NCI-H1436 (cell line): ENCODE measurements at places on chromosomes 2 and 18.

GRCh38 chr2:240503375-240503774 is 54.4 kb downstream of the ANKMY1 start:
- DNase-seq, result no peak

DNA sequence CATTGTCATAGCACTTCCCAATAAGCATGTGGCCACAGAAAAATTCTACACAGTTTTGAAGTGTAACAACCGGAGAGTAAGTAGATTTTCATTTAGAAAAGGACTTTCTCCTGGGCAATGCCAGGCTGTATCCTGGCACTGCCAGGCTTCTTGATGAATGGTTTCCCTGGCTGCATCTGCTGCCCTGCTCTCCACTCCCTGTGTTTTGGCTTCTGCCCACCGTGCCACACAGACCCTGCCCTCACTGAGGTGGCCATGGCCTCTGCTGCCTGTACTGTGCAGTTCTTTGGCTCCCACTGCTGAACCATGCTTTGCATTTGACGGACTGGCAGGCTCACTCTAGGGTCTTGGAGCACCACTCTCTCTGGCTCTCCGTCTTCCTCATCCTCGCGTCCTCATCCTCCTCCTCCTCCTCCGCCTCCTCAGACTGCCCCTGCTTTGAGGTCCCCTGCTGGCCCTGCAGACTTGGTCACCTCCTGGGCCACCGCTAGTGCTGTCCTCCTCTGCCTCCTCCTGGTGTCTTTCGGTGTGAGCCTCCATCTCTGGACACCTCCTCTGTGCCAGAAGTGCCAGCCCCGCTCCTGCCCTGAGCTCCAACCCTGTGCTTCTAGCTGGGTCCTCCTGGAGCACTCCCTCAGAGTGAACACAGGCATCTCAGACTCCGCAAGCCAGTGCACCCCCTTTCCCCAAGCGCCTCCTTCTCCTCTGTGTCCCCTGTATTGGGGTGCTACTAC is 45.9 kb upstream of the CNGA3 start:
- no peak for DNase-seq

- DNase-seq, result no peak
These were observed 59.8 kb upstream of the PELI1 start for GRCh38 chr2:64203858-64204632.

GRCh38 chr2:42013409-42013808 is 34.4 kb upstream of the PKDCC start:
- DNase-seq, result no peak

GRCh38 chr18:79802298-79802697 is 4.6 kb downstream of the KCNG2 start:
- DNase-seq, result no peak

GRCh38 chr18:61957801-61958516 is 65.2 kb upstream of the RNF152 start:
- no peak for DNase-seq

DNA sequence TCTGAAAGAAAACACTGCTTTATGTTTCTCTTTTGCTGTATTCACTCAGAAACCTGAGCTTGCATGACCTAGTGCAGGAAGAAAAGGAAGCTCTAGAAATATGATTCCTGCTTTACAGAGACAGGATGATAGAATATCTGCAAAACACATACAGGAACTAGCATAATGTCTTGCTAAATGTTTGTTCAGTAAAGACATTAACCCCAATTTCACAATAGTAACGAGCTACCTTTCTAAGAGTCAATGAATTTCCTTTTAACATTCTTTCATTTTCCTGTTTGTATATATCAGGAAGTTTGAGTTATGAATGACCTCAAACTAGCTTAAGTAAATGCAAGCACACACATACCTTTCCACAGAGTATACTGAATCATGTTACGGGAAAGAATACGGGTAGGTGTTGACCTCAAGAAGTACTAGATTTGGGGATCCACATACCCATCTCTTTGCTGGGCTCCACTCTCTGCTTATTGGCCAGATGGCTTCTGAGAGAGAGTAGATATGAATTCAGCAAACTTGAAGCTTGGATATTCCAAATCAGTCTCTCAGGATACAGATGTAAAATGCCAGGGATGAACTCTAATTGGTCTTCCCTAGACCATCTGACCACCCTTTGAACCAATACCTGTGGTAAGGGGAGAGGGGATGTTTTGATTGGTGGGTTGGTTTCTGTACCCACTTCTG is 18.2 kb upstream of the ACSL3 start:
- DNase-seq, result no peak

DNA sequence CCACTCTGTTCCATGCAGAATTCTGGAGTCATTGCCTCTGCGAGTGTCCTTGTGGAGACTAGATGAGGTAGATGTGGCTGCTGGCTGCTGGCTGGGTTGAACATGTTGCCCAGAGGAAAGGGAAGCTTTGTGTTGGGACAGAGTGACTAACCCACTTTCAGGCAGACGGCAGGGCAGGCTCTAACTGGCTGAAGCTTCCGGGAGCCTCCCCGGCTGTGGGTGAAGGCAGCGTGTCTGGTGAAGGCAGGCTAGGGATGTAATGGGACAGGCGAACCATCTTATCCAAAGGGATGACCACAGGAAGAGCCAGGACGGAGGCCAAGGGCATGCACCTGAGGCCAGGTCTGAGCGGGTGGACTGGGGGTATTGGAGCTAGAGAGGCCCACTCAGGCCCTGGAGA is 16.0 kb downstream of the ASPRV1 start:
- DNase-seq, result no peak

DNA sequence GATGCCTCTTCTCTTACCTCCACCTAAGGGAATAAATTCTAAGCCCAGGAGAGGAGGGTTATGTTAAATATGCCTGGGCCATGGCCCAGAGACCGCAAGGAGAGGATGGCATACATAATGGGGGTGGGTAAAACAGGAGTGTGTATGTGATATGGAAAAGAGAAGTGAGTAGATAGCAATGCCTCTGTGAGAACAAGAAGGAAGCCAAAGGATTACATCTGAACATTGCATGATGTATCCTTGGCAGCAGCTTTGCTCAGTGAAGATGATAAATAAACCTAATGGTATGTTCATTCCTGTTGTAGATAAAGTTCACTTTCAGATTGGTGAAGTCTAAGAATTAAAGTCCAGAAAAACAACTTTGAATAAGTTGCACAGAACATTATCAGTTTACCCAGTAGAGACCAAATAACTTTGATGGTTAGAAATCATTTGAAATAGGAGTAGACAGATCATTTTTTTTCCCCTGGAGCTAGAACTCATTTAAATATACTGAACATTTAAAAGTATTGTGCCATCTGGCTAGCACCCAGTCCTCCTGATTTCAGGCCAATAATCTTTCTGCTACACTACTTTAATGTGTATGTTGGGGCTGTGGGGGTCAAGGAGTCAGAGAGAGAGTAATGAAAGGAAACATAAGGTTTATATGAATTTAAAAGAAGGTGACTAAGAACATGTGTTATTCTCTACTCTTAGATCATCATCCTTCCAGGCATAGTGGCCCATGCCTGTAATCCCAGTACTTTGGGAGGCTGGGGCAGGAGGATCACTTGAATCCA is 231.7 kb downstream of the PARD3B start:
- DNase-seq, result no peak

DNA sequence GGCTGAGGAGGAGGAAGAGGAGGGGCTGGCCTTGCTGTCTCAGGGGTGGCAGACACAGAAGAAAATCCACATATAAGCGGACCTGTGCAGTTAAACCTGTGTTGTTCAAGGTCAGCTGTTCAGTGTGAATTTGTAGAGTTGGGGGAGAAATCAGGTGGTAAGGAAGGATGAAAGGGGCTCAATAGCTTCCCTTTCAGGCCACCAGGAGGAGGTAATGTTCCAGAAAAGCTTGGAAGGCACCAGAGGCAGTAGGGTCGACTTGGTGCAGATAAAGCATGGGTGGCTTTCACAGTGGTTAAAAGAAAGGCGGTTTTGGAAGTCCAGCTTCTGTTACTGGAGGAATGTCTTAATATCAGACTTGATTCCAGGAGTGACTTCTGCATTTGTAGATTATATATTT is 167.4 kb downstream of the THSD7B start:
- no peak for DNase-seq

GRCh38 chr2:61510674-61511671 is 27.2 kb downstream of the XPO1 start:
- no peak for DNase-seq

DNA sequence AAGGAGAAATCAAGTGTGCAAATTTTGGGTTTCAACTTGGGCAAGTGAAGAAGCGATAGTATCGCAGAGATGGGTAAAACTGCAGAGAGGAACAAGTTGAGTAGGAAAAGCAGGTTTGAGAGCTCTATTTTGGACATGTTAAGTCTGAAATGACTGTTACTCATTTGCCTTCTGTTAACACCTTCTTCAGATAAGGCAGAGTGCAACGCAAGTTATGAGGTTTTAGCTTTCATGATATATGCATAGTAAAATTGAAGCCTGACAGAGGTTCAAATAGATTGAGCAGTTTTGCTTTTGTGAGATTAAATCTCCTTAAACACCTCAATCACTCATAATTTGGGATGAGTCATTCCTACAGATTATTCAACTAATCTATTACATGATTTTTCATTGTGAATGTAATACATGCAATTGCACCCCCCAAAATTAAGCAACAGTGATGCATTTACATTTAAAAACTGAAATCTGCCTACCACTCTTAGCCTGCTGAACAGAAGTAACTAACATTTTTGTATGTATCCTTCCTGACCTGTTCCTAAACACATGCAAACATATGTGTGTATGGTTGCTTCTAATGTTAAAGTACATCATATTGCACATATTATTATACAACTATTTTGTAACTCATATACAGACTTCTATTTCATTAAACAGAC is 575.4 kb downstream of the ARHGAP15 start:
- no peak for DNase-seq

DNA sequence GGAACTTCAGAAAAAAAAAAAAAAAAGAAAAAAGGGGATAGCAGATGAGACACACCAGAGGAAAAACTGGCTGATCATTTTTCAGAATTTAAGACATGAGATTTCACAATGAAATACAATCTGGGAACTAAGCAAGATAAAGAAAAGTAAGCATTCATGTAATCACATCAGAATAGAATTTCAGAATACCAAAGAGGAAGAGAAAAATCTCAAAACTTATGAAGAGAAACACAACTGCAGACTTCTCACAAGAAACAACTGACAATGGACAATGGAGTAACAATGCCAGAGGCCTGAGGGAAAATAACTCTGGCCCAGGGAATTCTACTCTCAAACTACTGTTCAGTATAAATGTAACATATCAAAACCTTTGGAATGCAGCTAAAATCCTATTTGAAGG is 13.2 kb upstream of the RRM2 start:
- no peak for DNase-seq

DNA sequence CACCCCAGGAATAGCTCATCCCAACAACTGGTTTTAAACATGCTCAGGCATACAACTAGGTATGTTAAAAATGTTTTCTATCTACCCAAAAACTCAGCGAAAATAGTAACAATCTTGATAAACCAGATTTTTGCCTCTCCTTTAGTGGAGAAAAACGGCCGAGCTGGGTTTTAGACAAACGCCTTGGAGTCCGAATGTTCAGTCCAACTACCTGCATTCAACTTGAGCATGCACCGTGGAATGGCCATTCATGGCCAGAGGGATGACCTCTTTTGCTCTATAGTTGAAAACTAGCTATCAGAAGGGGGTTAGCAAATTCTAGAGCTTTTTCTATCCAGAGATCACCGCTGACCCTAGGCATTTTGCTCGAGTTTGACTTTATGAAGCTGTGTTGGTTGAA is 30.8 kb downstream of the PDIA6 start:
- no peak for DNase-seq

GRCh38 chr2:103361712-103362111 is 599.9 kb downstream of the TMEM182 start:
- DNase-seq, result no peak

GRCh38 chr2:529424-529823 is 147.8 kb downstream of the TMEM18 start:
- peak; percentile 44 for DNase-seq

GRCh38 chr18:36476433-36476832 is 178.9 kb downstream of the FHOD3 start:
- DNase-seq, result no peak

- DNase-seq, result no peak
These were observed 222.7 kb downstream of the PHLPP1 start for GRCh38 chr18:62938006-62938405.

DNA sequence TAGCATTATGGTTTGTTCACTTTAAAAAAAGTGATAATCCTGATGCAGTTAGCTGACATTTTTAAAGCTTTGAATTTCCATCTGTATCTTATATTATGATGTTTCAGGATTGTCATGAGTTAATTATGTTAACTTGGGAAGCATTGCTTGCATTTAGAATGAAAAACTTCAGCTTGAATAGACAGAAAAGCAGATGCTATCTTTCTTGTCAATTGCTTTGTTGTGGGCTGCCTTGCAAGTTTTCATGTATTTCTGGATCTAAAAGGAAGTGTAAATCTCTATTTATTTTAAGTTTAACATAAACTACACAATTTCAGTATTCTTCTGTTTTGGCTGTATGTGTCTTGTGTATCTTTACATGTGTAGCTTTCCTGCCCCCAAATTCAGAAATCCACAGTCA is 479.5 kb downstream of the ARHGAP15 start:
- no peak for DNase-seq

GRCh38 chr2:203849010-203849409 is 18.6 kb upstream of the CTLA4 start:
- DNase-seq, result no peak

DNA sequence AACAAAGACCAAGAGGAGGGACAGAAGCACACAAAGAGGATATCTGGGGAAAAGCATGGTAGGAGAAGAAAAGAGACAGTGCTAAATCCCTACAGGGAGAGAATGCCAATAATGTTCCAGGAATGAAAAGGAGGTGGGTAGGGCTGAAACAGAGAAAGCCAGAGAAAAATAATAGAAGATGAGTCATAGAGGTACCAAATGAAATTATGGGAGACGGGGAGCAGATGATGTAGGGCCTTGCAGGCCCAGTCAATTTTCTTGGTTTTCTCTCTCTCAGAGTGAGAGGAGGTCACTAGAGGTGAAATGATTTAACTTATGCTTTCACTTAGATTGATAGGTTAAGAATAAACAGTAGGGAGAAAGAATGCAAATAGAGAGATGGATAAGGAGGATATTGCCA is 61.5 kb downstream of the RPRM start:
- DNase-seq, result no peak

- no peak for DNase-seq
These were observed 369.0 kb upstream of the CWC22 start for GRCh38 chr2:180376066-180376465.

GRCh38 chr2:197538412-197538811 is 22.5 kb downstream of the MOB4 start:
- no peak for DNase-seq

DNA sequence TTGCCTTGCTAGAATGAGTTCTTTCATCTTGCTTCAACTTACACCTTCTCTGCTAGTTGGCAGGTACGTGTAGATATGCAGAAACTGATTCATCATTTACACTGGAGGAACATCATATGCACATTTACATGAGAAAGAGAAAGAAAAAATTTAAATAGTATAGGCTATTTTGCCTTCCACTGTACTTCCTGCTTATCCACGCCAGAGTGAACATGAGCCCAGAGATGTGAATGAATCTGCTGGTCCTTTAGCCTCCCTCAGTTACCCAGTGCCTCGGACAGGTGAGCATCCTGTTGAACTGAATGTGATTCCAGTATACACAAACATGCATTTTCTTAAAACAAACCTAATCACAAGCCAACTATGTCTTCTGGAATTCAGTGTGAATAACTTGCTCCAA is 83.6 kb downstream of the SESTD1 start:
- DNase-seq, result no peak
